ENCODE measurements at places on chromosomes 1 and 21.

DNA sequence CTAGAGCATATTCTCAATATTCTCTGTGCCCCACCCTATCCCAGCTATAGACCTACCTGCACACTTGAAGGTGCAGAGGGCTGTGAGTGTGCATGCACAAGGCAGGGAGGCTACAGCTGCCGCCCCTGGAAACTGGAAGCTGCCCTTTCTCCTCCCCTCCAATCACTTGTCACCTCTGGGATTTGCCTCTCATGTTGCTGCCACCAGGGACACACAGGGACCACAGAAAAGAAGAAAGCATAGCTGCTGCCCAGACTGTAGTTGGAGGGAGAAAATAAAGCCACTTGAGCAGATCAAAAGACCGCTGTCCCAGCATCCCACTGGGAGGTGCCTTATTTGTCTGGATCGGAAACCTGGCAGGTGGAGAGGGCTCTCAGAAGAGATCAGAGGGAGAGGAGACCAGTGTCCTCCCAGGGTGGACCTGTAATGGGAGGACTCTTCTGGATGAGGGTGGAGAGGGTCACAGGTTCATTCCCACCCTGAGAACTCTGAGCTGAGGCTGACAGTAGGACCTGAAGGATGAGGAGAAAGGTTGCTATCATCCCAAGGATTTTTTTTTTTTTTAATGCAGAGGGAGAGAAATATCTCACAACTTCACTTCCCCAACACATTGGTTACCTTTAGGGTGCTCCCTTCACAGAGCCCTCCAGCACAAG is 7.6 kb upstream of the INPP5B start:
- no peak for DNase-seq

GRCh38 chr1:236161230-236161629 is 18.9 kb downstream of the GPR137B start:
- no peak for DNase-seq

DNA sequence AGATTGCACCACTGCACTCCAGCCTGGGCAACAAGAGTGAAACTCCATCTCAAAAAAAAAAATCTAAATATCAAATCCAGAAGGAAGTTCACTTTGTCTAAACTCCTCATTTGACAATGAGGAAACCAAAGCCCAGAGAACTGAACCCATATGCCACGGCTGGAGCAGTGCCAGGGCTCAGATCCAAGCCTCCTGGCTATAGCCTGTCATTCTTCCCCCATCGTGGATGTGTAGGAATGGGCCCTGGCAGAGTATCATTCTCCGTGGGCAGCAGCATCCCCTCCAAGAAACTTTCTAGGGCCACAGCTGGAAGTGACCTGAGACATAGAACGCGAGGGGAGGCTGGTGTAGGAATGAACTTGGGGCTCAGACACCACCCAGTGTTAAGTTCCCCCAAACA is 47.2 kb downstream of the CAPN9 start:
- no peak for DNase-seq

DNA sequence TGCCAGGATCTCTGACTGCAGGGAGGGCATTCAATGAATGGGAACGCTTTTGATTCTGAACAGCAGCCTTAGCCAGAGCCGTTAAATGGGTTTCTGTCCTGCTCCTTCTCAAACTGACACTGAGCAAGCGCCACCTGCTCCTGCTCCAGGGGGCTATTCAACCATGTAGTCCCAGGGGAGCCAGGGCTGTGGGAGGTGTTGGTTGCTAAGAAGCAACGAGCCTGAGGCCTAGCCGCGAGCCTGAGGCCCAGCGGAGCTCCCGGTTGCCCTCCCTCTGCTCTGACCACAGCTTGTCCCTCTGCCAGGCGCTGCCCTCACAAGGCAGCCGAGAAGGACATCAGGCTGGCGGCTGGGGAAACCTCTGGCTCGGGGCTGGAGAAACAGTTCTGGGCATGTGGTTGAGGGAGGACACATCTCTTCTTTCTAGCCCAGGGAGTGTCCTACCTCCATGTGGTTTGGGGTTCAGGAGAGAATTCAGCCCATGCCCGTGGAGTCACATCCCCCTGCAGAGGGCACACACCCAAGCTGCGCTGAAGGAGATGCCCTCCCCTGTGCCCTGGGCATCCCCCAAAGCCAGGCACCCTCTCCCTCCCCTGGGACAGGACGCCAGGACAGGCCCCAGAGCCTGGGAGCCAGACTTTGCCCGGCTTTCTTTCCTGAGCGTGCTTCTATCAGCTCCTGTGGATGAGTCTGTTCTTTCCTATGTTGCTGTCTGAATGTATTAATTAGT is 18.0 kb downstream of the PCP4 start:
- no peak for DNase-seq

- no peak for DNase-seq
These were observed 829 bp upstream of the HES2 start for GRCh38 chr1:6420454-6421042.

- DNase-seq = no peak
These were observed 22.9 kb downstream of the TSEN15 start for GRCh38 chr1:184074383-184074782.

- no peak for DNase-seq
These were observed 14.7 kb upstream of the GSTM4 start for GRCh38 chr1:109641078-109641740.

DNA sequence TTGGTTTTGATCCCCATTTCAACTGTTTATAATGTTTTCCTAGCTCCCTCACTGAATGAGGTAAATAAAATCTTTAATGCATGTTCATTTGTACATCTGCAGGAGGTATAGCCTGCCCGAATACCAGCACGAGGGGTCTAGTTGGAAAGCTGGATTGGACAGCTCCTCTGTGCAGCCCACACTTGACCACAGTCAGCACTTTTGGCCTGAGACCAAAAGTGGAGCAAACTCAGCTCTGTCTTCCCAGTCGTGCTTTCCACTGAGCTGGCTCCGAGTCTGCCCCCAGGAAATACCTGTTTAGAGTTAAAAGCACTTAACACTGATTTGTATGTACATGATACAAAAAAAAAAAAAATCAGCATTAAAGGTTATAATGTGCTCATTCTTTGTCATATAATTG is 224.4 kb downstream of the DSCAM start:
- no peak for DNase-seq

DNA sequence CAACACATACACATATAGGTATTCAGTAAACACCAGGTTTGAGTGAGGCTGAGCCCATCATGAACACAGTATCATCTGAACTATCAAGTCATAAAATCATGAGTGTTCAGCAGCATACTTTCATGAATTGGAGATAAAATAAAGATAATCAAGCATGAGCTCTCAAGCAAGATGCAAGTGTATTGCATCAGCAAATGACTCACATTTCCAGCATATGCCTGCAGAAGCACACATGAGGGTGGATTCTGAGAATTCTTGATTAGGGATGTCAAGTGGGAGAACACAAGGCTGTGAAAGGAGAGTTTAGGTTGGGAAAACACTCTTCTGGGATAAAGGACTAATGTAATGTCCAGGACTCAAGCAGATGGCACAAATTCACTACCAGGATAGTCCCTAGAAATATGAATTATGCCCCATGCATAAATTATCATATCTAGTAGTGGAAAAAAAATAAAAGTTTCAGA is 299.2 kb downstream of the SRGAP2C start:
- no peak for DNase-seq

- DNase-seq = no peak
These were observed 151.6 kb upstream of the CAMK1G start for GRCh38 chr1:209431813-209432442.

DNA sequence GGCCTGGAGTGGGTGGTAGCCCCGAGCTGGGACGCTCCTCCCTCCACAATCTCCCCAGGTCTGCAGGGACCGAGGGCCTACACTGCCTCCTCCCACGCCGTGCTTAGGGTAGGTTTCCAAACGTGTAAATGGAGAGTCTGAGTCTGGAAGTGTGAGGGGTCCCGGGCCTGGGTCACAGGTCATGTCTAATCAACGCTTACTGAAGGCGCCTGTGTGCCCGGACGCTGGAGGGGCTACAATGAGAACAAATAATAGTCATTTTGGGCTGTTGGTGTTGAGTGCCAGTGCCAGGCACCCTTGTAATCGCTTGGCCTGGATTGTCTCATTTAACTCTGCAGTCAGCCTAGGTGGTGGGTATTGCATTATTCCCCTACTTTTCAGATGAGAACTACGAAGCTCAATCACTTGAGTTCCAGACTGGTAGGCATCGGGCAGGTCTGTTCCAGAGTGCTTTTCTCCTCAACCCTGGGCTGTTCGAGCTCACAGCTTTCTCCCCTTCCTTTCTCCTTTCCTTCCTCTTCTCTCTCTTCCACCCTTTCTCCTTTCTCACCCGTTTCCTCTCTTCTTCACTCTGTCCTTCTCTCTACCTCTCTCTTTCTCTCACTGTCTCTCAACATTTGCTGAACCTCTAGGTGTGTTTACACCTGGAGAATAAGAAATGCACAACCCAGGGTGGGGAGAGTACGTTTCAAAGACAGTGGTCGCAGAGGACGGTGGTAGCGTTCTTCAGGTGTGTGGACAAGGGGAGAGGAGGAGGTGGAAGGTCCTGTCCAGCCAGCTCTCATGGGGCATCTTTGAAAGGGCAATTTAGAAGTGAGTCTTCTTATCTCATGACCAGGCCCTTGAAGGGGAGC is 883 bp downstream of the SLC66A1 start:
- DNase-seq = no peak
